Inflammatory macrophage (primary cell): ENCODE measurements at places on chromosomes 5 and 9.

GRCh38 chr5:8176101-8176693 is 307.2 kb downstream of the MTRR start:
- DNase-seq: peak; percentile 55

DNA sequence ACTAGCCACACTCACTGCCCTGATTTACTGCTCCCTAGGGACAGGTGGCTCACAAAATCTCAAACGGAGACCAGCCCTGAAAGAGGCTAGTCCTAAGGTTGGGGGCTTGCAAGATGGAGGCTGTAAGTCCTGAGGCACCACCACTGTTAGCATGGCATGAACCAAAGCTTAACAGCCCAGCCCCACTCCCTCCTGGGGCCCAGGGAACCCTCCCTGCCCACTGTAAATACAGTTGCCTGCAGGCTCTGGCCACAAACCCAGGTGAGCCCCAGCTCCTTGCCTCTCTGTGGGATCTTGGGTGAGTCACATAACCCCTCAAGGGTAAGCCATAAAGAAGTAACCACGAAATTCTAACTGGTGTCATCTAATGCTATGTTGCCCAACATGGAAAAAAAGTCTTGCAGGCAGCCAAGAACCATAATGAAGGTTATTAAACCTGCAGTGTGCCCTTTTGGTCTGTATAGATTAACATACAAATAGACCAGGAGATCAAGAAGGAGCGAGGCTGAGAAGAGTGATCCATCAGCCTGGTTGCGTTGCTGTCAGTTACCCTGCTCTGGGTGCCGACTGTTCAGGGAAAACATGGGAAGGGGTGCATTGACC is 1.7 kb upstream of the POMT1 start:
- DNase-seq: no peak

GRCh38 chr9:115088860-115089259 is 29.1 kb downstream of the TNC start:
- DNase-seq: no peak

- DNase-seq: no peak
These were observed 69.8 kb upstream of the BASP1 start for GRCh38 chr5:17147617-17148016.

- no peak for DNase-seq
These were observed 227.8 kb upstream of the SLC24A2 start for GRCh38 chr9:20016611-20017010.

DNA sequence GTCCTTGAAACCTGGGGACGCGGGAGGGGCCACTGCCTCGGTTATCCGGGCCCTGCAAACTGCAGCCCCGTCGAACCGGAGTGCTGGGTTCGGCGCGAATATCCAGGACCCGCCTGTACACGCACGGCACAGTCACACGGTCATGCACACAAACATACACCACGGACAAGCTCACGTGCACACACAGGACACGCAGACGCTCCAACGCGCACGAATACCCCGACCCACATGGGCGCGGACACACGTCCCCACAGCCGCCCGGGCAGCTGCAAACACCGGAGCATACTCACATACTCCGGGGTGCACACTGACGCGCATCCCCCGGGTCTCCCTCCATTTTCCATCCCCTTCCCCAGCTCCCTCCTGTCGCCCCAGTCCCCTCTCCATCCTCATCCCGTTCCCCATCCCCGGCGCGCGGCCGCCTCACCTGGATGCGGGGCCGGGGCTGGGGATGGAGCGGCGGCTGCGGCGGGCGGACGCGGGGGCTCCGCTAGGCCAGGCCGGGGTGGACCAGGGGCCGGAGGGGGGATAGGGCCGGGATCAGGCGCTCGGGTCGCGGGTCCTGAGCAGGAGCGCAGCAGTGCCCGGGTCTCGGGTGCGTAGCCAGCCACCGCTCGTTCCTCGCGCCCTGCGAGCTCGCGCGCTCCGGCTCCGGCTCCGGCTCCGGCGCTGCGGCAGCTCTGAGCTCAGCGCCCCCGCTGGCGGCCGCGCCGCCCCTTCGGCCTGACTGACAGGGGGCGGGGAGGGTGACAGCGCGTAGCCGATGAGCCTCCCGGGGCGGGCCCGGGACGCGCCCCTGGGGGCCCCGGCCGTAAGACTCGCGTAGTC is at the start of the genes EIF4E1B and SNCB:
EIF4E1B (plus strand) TSS at position 823 of the 828 bp plus-strand sequence. CDS start 12,113 bp downstream, outside the sequence.
SNCB (minus strand) TSS at position 682 of the 828 bp plus-strand sequence. CDS start 880 bp downstream, outside the sequence.
- peak; percentile 10 for DNase-seq

GRCh38 chr5:40389591-40389990 is 290.1 kb upstream of the PTGER4 start:
- no peak for DNase-seq

GRCh38 chr5:137022725-137023124 is 476.4 kb downstream of the SPOCK1 start:
- no peak for DNase-seq

DNA sequence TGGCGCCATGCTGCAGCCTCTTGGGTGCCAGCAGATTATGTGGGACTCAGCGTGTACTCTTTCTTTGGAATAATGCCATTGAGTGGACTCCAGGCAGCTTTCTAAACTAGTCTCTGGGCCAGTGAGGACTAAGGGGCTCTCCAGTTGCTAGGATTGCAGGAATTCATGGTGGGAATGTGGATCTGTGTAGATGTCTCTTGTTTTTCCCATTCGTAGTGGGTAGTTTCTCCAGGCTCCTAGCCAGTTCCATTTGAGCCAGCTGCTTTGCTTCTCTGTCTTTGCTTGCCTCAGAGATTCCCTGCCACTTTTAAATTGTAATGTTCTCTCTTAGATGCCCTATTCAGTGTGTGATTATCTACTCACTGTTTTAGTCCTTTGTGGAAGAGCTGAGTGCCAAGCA is 42.6 kb downstream of the SLF1 start:
- no peak for DNase-seq

- DNase-seq: no peak
These were observed 167.5 kb upstream of the DMRT1 start for GRCh38 chr9:673966-674526.

DNA sequence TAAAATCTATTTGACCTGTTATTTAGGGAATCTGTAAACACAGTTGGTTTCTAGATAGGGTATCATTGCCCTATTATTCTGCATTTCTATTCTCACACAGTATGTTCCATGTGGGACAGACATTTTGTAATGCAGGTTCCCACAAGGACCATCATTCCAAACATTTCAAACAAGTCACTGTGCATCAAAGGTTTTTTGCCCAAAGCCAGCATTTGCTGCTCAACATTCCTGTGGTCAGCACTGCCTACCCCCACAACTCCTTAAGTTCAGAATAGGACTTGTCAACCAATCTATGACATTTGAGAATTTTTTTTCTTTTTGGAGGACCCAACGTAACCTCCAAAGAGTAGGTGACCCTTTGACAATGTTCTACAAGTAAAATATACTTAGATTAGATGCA is 95.7 kb downstream of the LPAR1 start:
- no peak for DNase-seq

GRCh38 chr9:4955836-4956235 is 29.2 kb upstream of the JAK2 start:
- DNase-seq: no peak

DNA sequence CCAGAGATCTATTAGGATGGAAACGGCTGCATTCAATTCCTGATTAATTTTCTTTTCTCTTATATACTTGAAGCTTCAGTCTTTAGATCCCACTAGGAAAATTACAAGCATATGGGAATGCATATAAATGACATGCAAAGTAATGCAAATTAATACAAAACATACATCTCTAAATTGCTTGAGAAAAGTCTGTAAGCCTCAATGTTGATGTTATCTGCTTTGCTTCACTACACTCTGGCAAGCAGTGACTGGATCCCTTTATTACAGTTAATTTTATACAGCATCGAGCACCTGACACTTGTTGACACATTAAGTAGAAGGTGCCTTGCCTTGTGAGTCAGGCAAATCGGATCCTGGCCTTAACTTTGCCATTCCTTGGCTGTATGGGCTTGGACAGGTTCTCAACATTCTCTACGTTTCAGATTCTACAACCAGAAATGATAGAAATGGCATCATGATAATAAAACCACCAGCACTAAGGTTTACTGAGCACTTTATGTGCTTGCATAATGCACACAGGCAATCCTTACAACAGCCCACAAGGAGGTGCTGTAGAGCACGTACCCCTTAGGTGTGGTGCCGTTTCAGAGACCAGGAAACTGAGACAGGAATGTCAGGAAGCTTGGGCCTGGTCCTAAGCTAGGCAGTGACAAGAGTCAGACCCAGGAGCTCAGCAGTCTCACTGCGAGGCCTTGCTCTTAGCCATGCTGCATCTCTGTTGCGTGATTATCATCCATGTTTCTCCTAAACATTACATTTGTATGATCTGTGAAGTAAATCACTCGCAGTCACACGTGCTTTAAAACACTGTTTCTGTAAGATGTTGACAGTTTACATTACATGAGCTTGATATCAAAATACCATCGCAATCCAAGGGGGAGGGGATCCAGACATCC is 2.7 kb downstream of the GCNT4 start:
- peak; percentile 59 for DNase-seq
